Activated CD8-positive, alpha-beta T cell treated with anti-CD3 and anti-CD28 coated beads for 36 hours (primary cell): ENCODE measurements at places on chromosomes 12 and 14.

DNA sequence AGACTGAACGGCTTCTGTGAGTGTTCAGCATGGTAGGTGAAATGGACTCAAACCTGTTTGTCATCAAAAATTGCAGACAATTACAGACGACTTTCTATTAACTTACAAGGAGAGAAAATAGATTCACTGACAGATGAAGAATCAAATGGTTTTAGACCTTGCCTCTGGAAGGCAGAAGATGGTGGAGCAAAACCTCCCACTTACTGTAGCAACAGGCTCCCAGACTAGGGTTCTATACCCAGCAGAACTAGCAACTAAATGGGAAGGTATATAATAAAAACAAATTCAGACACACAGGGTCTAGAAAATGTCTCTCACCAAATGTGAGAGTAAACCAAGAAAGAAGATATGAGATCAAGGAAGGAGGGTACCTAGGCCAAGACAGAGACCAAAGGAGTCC lies 36.8 kb downstream of the RNF34 start:
- no peak for DNase-seq

DNA sequence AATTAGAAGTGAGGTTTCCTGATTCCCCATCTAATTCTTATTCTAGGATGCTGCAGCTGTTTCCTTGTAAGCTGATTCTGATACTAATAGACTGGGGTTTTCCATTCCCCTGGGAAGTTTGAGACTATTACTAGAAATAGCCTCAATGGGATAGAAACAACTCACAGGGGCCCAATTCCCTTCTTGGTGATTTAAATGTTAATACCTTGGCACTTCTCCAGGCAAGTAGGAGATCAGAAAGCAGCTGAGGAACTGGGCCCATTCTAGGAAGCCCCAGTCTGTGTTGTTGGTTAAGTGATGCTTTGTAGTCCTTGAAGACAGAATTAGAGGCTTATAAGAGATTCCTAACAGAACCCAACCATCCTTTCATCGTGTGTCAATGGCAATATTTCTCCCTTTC lies 407.0 kb upstream of the SEL1L start:
- DNase-seq: no peak

DNA sequence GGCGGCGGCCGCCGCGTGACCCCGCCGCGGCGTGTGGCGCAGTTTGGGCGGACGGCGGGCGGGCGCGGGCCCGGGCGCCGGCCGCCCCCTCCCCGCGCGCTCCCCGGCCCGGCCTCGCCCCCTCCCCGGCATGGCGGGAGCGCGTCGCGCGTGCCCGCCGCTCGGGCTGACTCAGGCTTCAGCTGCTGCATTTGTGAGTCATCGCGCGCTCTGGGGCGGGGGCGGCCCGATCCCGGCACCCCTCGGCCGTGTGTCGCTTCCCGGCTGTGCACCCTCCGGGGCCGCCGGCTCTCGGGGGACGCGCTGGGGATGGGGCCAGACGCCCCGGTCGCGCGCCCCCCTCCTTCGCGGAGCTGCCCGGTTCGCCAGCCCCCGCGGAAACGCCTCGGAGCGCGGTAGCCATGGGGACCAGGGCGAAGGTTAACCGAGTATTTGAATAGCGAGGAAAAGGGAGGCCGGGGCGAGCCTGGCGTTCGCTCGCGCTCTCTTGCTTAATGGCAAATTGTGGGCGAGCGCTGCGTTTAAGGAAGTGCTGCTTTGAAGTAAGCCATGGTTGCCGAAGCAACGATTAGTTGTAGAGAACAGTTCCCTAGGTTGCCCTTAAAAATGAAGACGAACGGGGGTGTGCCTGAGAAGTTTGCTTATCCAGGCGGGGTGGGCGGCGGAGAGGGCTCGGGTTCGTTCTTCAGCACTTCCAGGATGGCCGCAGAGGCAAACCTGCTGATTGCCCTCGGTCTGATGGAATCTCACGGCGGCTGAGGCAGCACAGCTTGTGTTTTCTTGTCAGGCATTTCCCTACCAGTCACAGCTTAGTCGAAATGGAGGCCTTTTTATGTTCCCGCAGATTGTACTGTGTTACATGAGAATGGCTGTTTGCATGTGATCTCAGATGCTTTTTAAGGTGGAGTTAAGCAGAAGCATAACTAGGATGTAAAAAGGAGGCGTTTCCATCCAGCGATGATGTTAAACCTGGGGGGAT lies 896 bp downstream of the EIF5 start:
- peak; percentile 90 for DNase-seq

GRCh38 chr12:69544087-69544486 lies 41.2 kb upstream of the CCT2 start:
- no peak for DNase-seq

GRCh38 chr12:113238309-113238708 lies 17.0 kb downstream of the TPCN1 start:
- no peak for DNase-seq

DNA sequence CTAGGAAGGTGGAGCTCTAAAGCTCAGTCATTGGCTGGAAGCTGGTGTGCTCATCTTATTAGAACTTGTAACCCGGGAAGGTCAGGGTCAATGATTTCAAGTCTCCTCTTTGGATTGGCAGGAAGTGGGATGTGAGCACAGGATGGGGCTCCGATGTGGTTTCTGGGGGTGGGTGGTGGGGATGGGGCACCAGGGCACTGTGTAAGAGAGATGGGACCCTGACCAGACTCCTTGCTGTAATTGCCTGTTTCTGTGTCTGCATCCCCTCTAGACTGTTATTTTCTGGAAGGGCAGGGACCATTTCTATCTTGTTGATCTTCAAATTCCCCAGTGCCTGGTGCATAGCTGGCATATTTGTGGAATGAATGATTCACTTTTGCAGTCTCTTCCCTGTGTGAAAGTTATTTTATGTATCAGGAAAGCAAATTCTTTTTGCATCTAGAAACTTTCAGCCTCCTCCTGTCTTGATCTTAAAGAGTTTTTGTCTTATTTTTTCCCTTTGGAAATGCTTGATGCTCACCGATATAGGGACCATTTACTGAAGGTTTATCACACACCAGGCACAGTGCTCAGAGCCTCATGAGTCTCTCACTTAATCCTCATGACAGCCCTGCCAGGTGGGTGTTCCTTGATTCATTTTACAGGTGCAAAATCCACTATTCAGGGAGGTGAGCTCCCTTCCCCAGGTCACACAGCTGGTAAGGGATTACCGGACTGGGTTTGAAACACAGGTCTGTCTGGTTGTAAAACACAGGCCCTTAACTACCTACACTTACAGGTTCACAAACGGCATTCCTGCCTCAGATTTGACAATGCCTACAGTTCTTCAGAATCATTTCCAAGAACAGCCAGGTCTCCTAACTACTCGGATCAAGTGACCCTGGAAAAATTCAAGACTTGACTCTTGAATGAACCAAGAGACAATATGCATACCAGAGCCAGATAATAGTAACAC lies 86.9 kb upstream of the IGF1 start:
- no peak for DNase-seq

- DNase-seq: peak; percentile 56
Observed at GRCh38 chr14:102516531-102517391, 7.2 kb upstream of the ANKRD9 start.

DNA sequence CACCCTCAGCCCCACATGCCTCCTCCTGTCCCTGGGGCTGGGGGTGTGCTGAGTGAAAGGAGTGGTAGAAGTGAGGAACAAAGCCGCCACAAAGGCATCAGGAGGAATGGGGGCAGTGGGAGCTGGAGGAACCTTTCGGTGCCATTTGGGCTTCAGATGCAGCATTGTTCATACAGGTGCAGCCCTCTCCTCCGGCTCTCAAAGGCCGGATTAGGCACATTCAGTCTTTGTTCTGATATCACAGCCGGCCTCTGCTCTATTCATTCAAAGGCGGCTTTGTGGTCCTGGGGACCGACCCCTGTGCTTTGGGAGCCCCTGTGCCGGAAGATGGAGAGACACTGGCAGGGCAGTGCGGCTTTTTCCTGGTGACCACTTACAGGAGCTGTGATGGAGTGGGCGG lies 53.2 kb downstream of the SMOC1 start:
- DNase-seq: no peak

GRCh38 chr14:55097881-55098560 lies 31.0 kb upstream of the LGALS3 start:
- DNase-seq: peak; percentile 82

DNA sequence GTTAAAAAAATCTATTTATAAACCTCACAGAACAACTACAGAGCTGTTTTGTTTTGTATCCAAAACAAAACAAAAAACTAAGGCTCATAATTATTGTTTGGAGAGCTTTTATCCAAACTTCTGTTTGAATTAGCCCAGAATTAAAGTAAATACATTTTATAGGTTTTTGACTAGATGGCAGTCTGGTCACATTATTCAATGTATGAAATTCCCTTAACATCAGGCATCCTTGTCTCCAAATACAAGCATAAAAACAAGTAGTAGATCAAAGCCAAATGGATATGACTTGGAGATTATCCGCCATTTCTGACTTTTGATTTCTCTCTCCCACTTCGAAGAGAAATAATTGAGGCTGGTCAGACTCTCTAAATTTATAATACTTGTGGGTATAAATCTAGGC lies 63.5 kb downstream of the SLC38A1 start:
- DNase-seq: no peak

- no peak for DNase-seq
Observed at GRCh38 chr12:131355361-131356245, 355.3 kb upstream of the SFSWAP start.

- DNase-seq: no peak
Observed at GRCh38 chr12:98182821-98183220, 332.6 kb upstream of the TMPO start.

GRCh38 chr12:81255947-81256346 lies 178.1 kb downstream of the ACSS3 start:
- no peak for DNase-seq

- no peak for DNase-seq
Observed at GRCh38 chr14:58815161-58815701, 177.5 kb downstream of the DACT1 start.

DNA sequence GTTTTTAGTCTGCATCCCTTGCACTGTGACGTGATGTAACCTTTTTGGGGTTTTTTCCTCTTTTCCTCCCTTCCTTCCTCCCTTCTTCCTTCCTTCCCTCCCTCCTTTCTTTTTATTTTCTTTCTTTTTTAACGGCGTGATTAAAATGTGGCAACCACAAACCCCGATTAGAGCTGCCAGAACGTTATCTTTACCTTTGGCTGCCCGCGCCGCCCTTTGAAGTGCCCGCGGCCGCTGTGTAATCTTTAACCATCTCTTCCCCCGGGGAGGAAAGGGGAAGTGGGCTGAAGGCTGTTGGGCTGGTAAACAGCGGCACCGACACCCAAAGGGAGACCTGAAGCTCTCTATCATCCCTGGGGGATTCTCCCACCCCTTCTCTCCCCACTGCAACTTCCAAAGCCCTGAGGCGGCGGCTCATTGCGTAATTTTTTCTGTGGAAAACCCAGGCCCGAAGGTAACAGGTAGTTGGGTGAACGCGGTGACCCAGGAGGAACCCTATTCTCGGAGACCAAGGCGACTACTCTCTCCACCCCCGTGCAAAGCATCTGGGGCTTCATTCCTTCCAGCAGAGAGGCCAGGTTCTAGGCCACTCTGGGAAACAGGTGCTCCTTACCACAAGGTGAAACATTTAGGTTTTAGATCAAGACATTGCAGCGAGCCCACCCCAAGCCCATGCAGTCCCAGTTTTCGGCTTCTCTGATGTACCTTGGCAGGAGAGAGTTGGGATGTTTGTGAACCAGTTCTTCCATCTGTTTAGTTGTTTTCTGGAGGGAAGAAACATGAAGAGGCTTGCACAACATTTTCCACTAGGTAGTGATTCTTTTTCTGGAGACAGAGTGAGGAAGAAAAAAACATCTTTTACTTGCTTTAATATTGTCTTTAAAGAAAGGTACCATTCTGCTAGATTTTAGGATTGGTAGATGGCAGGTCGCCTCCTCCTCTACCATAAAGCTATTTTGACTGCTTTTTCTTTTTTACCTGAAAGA lies 1.5 kb downstream of the LGR5 start:
- peak; percentile 21 for DNase-seq

DNA sequence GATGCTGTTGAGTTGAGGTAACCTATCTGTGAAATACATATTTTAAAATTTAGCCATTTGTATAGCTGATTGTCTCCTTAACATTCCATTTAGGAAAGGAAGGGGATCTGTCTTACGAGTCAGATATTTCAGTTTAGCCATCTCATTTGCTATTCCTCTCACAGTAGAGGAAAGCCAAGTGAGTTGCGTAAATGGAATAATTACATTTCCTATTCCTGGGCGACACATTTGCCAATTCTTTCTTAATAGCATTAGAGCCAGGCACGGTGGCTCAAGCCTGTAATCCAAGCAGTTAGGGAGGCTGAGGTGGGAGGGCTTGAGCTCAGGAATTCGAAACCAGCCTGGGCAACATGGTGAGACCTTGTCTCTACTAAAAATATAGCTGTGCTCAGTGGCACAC lies 116.3 kb downstream of the TMX1 start:
- no peak for DNase-seq

- DNase-seq: no peak
Observed at GRCh38 chr12:57603324-57603723, 1.3 kb upstream of the DTX3 start.

- DNase-seq: no peak
Observed at GRCh38 chr12:105355752-105356151, 25.3 kb downstream of the C12orf75 start.

GRCh38 chr14:96416292-96416691 lies 24.4 kb downstream of the AK7 start:
- DNase-seq: no peak

- DNase-seq: no peak
Observed at GRCh38 chr12:108432423-108433121, 82.5 kb upstream of the FICD start.

- DNase-seq: no peak
Observed at GRCh38 chr12:5557906-5558305, 126.0 kb downstream of the NTF3 start.

DNA sequence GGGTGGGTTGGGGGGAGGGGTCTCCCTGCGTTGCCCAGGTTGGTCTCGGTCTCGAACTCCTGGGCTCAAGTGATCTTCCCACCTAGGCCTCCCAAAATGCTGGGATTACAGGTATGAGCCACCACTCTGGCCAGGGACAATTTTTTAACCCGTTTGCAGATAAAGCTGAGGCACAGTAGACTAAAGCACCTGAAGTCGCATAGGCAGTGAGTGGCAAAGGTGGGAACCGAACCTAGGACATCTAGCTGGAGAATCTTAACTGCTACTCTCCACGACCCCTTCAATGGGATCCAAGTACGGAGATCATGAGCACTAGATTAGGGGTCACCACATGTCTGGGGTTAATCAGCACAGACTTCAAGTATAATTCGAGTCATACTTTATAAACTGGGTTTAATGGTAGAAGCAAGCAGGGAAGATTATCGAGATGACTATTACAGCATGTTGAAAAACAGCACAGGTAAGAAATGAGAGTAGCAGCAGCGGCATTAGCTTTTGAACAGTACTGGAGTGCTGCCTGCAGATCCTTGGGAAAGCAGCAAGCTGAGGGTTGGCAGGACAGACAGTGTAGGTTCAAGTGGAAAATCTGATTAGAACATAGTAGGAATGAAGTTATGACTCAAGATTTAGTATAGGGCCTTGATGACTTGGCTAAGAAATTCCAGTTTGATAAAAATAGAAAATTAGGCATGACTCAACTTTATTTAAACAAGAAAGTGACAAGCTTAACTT lies 23.9 kb downstream of the NID2 start:
- DNase-seq: no peak
